ENCODE measurements at places on chromosomes 7 and 10. TPM values are rescaled to one million over a fixed set of nuclear protein-coding genes. Genes with fewer than 3 reads are reported as not detected.

The WEE2 gene
- total RNA-seq: not detected

GRCh38 chr7:130149281-130150139 lies 55.7 kb downstream of the TMEM209 start:
- no peak for DNase-seq

DNA sequence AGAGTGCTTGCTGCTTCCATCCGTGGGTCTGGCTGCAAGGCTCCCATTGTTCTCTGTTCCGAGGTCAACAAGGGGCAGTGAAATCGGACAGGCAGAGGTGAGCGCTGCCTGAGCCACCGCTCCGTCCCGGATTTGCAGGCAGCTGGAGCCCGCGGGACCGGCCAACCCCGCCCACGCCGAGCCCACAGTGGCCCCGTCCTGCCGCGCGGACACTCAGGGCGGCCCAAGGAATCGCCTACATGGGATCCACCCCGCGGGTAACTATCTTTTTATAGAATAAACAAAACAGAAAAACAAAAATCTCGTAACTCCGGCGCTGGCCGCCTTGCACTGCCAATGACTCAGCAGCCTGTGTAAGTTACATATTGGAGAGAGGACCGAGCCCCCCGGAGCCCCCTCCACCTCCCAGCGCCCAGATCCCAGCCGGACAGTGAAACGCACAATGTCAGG lies 1.9 kb downstream of the BNIP3 start:
- no peak for DNase-seq

GRCh38 chr7:30595436-30596013 lies 847 bp downstream of the GARS1 start:
- DNase-seq: no peak

- DNase-seq: no peak
These were observed 9.2 kb downstream of the HABP2 start for GRCh38 chr10:113562069-113562468.

DNA sequence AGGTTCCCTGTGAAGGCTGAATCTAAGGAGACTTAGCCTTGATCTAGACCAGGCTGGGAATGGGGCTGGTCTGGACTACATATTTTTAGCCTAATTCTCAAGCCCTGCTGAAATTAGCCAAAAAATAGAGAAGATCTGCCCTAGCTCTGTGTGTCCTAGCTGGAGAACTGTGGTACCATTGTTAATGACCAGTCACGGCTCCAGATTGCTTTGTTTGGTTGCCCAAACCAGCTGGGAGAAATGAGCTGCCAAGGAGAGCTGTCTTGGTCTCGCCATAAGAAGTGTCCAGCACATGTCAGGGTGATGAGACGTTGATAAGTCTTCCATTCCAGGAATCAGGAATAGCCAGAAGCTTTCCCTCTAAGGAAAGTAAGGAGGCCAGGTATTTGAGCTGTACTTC lies 20.7 kb downstream of the GBX1 start:
- DNase-seq: no peak

The INMT gene
- 0.09 TPM for total RNA-seq

The PIP gene
- not detected for total RNA-seq

GRCh38 chr10:20672741-20673140 lies 224.4 kb downstream of the NEBL start:
- DNase-seq: no peak

The TAF3 gene
- 8.4 TPM for total RNA-seq
